Hepatic stellate cell (primary cell): ENCODE measurements at places on chromosomes 1 and 21.

- no peak for DNase-seq
These were observed 74.3 kb upstream of the COG2 start for GRCh38 chr1:230568008-230568407.

GRCh38 chr1:22888320-22889075 lies 84.2 kb downstream of the LACTBL1 start:
- no peak for DNase-seq

DNA sequence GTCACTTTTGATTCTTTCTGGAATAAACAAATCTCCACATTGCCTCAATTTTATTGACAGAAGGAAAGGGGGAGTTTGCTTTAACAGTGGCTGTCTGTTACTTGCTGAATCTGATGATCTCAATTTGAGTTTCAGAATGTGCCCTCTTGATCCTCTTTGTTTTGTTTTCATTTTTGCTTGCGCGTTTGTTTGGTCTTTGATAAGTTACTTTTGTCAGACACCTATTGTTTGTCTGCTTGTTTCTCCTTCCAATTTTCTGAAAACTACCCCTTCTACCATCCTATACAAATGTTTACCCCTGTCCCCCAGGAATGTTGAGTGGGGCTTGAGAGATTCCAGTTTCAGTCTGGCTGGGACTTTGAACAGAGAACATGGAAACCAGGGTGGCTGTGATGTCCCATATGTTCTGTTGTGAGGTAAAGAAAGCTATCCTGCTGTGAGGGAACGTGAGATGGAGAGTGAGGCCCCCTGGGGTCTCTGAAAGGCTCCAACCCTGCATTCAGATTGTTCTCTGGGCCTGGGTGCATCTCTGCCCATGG lies 11.8 kb upstream of the XCL2 start:
- DNase-seq = no peak

DNA sequence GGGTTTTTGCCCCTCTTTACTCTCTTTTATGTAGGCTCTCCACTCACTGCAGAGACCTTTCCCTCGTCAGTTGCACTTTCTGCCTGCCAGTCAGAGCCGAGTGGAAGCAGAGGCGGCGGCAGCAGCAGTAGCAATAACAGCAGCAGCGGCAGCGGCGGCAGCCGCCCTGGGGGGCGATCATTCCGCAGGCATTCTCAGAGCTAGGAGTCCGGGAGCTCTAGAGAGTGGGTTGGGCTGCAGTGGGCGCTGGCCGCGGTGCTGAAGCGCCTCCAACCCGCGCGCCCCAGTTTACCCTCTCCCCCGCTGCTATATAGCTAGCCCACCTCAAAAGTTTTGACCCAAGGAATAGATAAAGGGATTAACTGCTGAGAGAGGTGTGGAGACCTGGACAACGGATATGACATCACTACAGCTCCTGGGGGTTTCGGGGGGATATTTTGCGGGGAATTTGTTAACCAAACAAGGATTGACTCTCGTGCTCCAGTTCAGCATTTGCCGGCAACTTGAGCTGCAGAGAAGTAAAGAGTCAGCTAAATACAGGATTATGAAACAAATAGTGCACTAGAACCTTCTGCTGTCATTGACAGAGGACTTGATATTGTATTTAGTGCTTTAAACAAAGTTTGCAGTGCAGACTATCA lies at the start of gene OLFM3:
TSS of gene OLFM3 (minus strand) at position 102 of the 641 bp plus-strand sequence.
- DNase-seq = no peak

DNA sequence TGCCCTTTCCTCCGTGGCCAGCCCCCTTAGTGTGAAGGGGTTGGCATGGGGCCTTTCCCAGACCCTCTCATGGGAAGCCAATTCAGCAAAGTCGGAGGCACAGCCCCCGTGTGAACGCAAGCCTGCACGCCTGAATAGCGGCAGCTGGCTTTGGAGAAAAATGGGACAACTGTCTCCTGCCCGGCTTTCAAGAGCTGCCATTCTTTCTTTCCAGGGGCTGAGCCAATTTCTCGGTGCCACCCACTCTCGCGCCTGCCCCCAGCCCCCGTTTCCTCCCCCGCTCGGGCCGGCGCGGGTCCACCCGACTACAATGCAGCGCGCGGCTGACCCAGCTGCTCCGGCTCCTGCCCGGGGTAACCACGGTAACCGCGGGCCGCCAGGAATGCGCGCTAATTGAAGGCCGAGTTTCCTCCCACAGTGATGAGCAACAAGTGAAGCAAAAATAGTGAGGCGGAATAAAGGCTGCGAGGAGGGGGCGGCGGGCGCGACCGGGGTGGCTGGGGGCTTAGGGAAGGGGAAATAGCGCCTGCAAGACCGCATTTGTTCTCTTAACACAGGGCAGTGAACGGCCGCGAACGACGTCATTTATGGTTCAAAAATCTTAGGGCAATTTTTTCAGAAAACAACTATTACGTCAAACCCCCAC lies 27.8 kb downstream of the ILDR2 start:
- peak; percentile 85 for DNase-seq

DNA sequence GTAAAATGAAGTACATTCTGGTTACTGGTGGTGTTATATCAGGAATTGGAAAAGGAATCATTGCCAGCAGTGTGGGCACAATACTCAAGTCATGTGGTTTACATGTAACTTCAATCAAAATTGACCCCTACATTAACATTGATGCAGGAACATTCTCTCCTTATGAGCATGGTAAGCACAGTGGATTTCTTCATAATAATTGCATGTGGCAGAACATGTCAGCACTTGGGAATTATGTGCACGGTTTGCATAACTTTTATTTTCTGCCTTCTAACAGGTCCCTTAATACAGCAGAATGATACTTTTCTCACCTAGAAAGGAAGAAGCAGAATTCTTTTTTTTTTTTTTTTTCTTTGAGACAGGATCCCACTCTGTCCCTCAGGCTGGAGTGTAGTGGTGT lies 3.8 kb downstream of the CTPS1 start:
- DNase-seq = no peak

DNA sequence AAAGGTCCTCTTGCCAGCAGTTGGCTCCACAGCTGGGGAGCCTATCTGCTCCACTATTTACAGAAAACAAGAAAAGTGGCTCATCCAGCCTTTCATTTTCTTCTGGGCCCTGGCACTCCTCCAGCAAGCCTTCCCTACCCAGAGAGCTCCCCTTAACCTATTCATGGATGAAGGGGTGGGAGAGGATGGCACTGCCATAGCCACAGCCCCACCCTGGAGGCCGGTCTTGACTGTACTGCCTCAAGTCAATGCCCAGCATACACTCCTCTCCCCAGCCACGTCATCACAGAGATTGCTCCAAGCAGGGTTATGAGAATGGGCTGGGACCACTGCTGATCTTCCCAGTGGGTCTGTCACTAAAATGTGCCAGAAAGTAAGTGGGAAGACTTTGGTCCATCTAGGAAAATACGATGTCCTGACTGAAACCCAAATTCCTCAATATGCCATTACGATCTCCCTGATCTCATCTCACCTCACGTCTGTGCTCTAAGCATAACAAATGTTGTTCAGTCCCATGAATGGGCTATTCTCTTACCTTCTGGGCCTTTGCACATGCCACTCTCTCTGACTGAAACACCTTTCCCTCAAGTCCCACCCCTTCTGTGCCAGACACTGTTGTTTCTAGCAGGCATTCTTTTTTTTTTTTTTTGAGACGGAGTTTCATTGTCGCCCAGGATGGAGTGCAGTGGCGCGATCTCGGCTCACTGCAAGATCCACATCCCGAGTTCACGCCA lies 21.4 kb upstream of the PTAFR start:
- no peak for DNase-seq

DNA sequence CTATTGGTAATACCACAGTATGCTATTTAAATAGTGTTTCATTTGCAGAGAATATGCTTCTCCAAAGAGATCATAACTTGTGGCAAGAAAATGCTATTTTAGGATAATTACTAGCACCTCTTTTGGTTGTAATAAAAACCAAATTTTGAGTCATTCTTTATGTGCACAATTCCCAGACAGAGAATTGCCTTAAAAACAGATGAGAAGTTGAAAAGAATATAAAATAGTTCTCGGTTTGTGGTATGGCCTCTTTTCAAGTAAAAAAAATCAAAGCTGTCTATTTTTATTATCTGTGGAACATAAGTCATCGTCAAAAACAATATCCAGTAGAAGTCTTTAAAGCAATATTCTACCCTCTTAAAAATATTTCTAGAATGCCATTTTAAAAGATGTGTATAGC lies 185.9 kb downstream of the GREM2 start:
- DNase-seq = no peak

GRCh38 chr1:10155087-10155712 lies 55.2 kb upstream of the KIF1B start:
- peak; percentile 27 for DNase-seq

DNA sequence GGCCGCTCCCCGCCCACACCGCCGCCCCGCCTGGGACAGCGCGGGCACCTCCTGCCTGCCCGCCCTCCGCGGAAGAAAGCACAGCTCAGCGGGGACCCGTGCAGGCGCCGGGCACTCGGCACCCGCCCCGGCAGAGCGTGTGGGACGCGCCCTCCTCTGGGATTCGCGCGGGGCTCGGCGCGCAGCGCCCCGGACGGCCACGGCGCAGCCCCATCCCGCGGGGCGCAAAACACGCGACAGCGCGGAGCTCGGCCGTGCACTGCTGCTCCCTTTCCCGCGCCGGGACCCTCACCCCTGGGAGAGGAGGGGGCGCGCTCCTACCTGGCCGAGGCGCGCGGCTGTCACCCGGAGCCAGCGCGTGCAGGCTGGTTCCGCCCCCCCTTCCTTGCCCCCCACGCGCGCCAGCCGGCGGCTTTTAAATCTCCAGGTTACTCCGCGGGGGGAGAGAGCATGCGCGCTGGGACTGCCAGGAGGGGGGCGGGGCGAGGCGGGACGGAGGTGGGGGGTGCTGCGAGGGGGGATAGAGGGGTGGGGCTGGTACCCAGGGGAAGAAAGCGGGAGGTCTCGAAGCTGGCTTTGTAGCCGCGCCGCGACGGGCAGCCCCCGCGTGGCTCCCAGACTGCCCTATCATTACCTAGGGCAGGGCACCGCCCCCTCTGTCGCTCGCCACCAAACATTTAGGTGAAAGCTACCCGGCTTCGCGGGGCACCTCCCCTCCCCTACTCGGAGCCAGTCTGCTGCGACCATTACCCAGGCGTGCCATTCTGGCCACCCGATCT lies at the start of gene SLC45A3:
TSS of gene SLC45A3 (minus strand) at position 437 of the 779 bp plus-strand sequence. CDS start 15,853 bp downstream, outside the sequence.
- peak; percentile 77 for DNase-seq

DNA sequence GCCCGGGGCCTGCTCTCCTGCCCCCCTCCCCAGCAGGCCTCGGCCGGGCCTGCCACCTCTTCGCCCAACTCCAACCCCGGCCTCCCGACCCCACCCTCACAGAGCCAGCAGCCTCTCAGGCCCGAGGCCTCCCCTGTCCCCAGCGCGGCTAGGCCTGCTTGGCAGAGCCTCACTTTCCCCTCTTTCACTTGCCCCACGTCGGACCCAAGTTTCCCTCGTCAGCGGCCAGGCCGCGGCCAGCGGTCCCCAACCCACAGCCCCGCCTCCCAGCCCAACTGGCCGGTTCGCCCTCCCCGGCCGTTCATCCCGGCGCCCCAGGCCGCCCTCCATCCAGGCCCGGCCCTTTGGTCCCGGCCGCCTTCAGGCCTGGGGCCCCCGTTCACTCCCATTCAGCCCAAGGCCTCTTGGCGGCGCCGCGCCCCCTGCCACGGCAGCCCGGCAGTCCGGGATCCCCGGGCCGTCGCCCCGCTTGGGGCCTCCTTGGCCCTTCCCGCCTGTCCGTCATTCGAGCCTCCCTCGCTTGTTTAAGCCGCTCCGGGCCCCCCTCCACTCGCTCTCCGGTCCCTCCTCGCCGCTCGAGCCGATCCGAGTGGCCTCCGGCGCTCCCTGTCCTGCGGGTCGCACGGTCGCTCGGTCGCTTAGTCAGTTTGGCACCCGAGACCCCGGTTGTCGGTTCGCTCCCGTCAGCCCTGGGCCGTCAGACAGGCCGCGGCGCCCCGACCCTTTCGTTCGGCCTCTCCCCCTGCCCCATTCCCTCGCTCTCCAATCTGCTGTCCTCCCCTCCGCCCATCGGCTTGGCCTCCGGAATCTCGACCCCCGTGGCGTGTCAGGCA lies 1.4 kb downstream of the LRRC41 start:
- DNase-seq = peak; percentile 62

- DNase-seq = no peak
These were observed 18.6 kb downstream of the NTPCR start for GRCh38 chr1:232968965-232969364.

DNA sequence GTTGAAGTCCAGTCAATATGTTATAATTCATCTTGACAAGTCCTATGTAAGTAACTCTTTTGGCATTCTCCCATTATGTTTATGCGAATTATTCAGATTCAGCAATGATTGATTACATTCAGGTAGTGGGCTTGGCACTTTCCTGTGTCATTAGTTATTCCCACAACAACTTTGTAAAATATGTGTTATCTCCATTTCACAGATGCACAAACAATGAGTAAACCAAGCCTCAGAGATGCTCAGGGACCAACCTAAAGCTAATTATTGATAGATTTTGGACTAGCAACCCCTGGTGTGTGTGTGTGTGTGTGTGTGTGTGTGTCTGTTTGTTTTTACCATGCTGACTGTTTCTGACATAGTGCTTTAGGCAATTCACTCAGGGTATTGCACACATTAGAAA lies 371.1 kb upstream of the C1orf87 start:
- no peak for DNase-seq

DNA sequence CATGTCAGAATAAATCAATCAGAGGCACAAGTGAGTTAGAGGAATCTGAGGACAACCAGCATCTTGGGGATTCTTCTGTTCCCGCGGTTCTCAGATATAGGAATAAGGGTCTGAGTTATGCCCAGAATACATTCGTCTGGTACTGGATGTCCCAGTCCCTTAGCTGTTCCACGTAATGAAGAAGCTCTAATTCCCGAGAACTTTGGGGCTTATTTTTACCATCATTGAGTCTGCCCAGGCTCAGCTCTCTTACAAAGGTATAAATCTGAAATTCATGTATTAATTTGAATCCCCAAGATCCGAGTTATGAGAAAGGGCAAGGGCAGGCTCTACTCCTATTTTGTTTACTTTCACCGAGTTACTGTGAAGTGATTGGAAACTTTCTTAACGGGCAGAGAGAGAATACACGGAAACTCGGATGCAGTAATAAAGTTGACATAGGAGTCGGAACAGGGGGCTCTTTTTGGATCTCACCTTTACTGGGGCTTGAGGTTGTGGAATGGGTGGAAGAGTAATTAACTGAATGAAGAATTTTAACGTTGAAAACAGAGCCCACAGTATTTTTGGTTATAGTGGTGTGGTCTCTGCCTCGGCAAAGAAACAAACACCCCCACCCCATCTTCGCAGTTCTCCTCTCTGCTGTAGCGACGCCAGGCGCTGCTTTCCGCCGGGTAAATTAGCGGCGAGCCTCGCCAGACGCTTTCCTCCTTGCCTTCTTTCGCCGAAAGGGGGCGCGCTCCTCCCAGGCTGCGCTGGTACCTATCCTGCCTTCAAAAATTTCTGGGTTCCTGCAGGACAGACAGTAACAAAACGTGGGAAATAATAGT lies 7.1 kb downstream of the PRRX1 start:
- peak; percentile 43 for DNase-seq

GRCh38 chr21:25639551-25640201 lies 618 bp downstream of the JAM2 start:
- DNase-seq = peak; percentile 17

- DNase-seq = no peak
These were observed 65.9 kb downstream of the CLIC6 start for GRCh38 chr21:34734696-34735095.

- DNase-seq = peak; percentile 56
These were observed 108.2 kb downstream of the CDC7 start for GRCh38 chr1:91608876-91609275.
